ENCODE measurements at places on chromosomes 3 and 15. TPM values are rescaled to one million over a fixed set of nuclear protein-coding genes. Genes with fewer than 3 reads are reported as not detected.

HIGD2B gene
- not detected for total RNA-seq

PLA2G4E gene
- 1.4 TPM for total RNA-seq

TUSC7 gene
- not detected for total RNA-seq

CPNE9 gene
- total RNA-seq, result not detected

CSPG5 gene
- total RNA-seq, result 0.67 TPM

ADAMTS9 gene
- total RNA-seq, result 4.0 TPM

GRCh38 chr3:150480877-150481276 is 65.4 kb downstream of the SERP1 start:
- DNase-seq, result no peak

DNA sequence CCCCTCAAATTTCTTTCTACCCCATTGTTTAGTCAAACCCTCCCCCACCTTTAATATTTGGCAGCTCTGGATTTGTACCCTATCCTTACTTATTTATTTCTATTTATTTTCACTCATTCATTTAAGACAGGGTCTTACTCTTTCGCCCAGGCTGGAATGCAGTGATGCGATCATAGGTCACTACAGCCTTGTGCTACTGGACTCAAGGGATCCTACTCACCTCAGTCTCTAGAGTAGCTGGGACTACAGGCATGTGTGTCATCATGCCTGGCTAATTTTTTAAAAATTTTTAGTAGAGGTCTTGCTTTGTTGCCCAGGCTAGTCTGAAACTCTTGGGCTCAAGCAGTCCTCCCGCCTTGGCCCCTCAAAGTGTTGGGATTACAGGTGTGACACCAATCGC is 35.4 kb downstream of the ARIH1 start:
- DNase-seq, result no peak

DNA sequence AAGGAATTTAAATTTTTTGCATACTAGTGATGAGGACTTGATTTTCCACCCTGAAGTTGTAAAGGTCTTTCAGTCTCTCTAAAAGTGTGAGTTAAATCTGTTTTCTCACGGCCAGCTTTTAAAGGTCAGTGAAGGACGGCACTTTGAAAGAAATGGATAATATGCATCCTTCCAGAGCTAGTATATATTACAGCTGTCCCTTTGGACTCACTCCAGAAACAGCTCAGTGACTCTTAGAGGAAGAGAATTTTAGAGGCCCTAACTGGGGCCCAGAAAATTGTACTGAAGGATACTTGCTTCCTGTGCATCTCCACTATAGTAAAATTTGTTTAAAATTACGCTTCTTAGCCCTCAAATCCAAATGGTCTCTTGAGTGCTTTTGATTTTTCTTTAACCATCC is 41.6 kb downstream of the PIK3CA start:
- no peak for DNase-seq

GRCh38 chr15:31217566-31218270 is 108.9 kb upstream of the KLF13 start:
- DNase-seq, result no peak

DNA sequence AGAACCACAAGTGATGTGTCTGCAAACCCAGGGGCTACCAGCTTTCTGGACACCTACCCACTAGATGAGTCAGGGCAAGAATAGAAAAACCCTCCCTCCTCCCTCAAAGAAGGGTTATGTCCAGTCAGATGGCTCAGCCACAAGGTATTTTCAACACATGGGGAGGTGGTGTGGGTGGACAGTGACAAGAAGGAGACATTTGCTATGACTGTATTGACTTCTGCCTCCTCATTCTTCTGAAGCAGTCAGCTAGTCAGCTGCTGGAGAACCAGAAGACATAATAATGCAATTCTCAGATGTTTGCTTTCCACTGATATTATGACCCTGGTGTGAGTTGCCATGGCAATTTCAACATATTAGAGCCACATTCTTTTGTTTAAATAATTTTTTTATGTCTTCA is 66.7 kb upstream of the GOLGA8B start:
- DNase-seq, result no peak

GRCh38 chr3:14988988-14989394 is 41.6 kb downstream of the NR2C2 start:
- no peak for DNase-seq

- DNase-seq, result no peak
These were observed 235.2 kb downstream of the GREM1 start for GRCh38 chr15:32952901-32953532.

DNA sequence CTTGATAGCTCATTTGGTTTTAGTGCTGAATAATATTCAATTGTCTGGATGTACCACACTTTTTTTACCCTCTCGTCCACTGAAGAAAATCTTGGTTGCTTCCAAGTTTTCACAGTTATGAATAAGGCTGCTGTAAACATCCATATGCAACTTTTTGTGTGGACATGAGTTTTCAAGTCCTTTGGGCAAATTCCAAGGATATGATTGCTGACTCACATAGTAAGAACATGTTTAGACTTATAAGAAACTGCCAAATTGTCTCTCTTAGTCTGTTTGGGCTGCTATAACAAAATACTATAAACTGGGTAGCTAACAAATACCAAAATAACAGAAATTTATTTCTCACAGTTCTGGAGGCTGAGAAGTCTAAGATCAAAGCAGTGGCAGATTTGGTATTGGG is 59.5 kb upstream of the TNFSF10 start:
- no peak for DNase-seq

Data from Caco-2 (cell line).